KG1 (cell line): ENCODE measurements at places on chromosomes 13 and 19.

DNA sequence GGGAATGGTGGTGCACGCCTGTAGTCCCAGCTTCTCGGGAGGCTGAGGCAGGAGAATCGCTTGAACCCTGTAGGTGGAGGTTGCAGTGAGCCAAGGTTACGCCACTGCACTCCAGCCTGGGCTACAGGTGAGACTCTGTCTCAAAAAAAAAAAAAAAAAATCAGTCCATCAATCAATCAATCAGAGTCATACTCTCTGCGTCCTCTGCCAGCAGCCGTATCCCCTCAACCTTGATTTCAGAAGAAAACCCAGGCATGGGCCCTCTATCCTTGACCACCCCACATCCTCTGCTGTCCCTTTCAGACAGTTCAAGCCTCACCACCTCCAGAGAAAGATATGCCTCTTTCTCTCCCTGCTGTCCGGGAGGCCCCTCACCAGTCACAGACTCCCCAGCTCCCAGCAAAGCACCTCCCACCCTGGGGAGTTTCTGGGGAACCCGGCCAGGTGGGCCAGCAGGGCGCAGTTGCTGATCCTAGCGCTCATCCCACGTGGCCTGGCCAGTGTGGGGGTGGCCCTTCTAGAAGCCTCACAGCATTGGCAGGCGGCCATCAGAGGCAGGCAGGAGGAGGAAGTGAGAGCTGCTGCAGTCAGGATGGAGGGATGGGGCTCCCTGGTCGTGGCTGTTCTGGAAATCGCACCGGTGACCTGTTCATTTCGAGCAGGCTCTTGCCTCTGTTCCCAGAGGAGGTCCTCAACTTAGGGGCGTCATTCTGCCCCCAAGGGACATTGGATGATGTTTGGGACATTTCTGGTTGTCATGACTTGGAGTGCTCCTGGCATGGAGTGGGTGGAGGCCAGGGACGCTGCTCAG, 10.2 kb upstream of the JSRP1 start:
- DNase-seq, result peak; percentile 24

DNA sequence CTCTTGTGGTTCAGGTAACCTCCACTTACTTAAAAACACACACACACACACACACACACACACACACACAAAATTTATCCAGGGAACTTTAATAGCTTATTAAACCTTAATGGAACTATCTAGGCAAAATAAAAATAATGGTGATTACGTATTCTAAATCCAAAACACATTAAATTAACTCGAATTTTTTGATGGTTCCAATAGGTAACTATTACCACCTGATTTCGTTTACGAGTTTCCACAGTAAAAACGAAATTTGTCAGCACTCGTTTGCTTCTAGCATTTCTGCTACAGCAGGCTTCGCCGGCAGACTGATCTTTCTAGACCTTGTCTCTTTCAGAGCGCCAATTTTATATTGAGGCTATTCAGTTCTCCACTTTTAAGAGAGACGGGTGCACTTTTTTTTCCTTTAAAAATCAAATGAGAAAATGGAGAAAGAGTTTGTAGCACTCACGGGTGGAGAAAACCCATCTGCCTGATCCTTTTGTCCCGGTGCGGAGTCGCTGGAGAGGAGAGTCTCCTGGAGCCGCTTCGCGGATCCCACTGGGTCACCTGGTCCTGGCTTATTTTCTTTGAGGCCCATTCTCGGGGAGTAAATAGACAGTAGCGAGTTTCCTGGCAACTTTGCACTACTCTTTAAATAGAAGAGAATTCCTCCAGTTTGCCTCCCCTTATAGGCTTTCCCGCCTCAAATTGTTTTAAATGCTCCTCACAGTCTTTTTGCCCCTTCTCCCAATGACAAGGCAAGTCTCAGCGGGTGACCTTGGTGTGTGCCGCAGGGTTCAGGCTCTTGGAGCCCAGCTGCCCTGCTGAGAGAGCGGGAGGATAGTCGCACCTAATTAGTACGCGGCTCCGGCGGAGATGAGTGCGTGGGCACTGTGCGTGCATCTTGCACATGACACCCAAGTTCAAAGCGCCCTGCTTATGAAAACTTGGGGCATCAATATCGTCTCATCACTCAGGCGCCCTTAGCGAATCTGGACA, 117.0 kb downstream of the KCNRG start:
- DNase-seq, result no peak

- no peak for DNase-seq
Observed at GRCh38 chr13:20691616-20692015, 11.9 kb upstream of the IL17D start.

- DNase-seq, result no peak
Observed at GRCh38 chr13:23159760-23160637, 20.8 kb upstream of the SGCG start.

DNA sequence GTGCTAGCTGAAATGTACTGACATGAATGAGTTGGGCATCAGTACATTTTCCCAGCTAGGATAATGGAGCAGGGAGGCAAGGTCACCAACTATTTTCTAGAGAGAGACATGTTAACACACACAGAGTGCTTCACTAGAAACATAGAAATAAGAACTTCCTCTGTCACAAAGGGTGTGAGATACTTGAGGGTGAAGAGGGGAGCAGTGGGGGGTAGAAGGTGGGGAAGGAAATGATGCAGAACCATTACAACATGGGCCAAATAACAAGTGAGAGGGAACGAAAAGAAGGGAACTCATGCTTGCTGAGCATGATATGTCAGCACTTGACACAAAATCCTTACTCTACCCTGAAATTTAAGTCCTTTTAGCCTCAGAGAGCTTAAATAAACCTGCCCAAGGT, 87.8 kb upstream of the RFC3 start:
- no peak for DNase-seq

DNA sequence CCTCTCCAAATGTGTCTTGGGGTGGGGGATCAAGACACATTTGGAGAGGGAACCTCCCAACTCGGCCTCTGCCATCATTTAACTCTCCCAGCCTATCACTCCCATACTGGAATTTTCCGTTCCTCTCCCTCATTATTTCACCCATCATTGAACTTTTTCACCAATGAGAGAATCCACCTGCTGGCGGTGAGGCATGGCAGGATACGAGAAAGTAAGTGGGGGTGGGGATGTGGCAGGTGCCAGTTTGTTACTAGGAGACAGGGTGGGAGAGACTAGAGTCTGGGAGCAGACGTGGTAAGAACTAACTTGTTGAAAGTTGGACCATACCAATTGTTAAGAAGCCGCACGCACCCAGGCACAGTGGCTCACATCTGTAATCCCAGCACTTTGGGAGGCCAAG, 6.9 kb downstream of the GIPR start:
- no peak for DNase-seq

DNA sequence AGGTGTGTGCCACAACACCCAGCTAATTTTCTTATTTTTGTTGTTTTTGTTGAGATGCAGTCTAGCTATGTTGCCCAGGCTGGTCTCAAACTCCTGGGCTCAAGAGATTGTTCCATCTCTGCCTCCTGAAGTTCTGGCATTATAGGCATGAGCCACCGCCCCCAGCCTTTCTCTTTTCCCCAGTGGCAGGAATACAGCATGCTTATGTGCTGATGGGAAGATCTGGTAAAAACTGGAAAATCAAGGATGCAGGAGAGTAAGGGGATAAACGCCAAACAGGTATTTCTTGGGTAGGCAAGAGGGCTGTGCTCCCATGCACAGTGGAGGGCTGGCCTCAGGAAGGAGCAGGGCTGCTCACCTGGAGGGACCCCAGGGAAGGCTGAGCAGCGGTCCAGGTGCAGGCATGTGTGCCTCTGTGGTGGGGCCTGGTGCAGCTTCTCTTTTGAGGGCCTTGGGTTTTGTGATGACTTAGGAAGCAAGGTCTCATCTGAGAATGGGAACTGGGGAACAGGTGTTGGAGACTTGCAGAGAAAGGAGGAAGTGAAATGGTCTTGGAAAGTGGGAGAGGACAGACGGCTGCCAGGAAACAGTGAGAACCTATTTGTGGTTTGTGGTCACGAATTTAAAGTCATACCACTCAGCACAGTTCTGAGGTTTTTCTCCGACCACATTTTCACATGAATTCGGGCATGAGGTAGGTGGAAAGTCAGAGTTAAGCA, 106.5 kb downstream of the TEX26 start:
- peak; percentile 28 for DNase-seq

GRCh38 chr13:33994198-33994597, 176.2 kb downstream of the RFC3 start:
- DNase-seq, result no peak

GRCh38 chr13:102466610-102467190, 64.9 kb upstream of the FGF14 start:
- no peak for DNase-seq

- DNase-seq, result no peak
Observed at GRCh38 chr13:47399599-47399998, 502.7 kb upstream of the HTR2A start.

DNA sequence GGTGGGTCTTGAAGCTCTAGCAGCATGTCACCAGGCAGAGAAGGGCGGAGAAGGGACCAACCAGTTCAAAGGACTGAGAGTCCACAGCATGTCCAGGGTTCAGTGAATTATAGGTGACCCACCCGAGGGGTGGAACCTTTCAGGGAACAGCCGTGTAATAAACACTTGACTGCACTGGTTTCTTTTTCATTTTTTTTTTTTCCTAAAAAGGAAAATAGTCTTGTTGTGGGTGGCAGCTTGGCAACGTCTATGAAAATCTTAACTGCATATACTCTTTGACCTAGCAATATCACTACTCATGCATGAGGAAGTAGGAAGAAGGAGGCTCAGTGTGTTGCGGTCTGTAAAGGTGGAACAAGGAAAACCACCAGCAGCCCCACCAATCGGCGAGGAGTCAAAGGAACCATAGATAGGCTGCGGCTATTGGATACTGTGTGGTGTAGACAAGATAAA, 13.0 kb upstream of the MYH14 start:
- DNase-seq, result no peak

GRCh38 chr19:49687150-49687549, 2.2 kb upstream of the ADM5 start:
- DNase-seq, result no peak

- no peak for DNase-seq
Observed at GRCh38 chr13:93338030-93338429, 111.4 kb downstream of the GPC6 start.

DNA sequence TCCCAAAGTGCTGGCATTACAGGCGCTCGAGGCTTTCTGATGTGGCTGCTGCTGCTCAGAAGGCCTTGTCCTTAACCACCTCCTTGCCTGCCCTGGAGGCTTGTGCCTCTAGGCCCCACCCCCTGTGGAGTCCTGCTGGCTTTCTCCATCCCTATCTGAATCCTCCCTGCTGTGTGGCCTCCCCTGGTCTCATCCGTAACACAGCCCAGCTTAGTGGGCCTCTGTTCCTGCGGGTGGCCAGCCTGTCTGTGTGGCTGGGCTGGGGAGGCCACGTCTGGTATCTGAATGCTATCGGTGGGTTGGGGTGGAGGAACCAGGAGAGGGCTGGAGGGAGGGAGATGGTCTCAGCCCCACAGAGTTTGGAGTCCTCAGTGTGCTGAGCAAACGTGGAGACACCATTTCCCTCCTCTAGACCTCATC, 4.7 kb downstream of the RPL28 start:
- DNase-seq, result no peak

- DNase-seq, result no peak
Observed at GRCh38 chr13:80166352-80166751, 174.6 kb downstream of the SPRY2 start.

GRCh38 chr13:106597186-106597585, 29.2 kb upstream of the ARGLU1 start:
- no peak for DNase-seq

DNA sequence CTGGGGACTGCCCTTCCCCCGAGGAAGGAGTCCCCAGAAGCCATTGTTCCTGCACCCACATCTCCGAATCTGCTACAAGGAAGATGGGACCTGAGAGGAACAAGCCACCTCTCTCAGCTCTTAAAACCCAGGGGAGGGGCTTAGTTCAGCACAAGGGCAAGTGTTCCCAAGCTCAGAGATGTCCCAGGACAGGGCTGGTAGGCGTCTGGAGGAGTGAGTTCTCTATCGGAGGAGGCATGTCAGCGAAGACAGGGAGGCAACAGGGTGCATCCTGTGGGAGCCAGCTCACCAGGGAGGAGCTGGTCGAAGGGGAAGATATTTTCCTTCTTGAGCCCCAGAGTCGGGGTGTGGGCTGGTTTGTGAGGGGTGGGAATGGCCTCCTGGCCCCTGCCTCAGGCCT, 54.8 kb downstream of the CELF5 start:
- no peak for DNase-seq

- DNase-seq, result no peak
Observed at GRCh38 chr19:39032063-39032918, at the start of gene FBXO27. FBXO27 (minus strand) TSS chr19:39032549; CDS start chr19:39032227, 322 bp downstream.

DNA sequence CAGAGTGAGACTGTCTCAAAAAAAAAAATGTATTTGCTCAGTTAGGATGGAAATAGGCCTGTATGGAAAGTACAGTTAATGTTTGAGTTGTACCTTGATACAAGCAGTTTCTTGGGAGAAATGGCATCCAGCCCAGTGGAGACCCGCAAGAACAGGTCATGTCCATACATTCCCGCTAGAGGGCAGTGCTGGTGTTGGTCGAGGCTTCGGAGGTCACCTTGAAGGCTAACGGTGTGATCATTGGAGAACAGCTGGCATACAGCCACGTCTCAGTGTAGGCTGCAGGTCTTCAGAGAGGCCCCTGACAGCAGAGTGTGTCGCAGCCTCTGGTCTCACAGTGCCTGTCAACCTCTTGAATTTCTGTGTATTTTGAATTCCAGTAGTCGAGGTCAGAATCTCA, 7.5 kb downstream of the ZNF610 start:
- DNase-seq, result peak; percentile 18

- no peak for DNase-seq
Observed at GRCh38 chr19:54035215-54036178, 28.2 kb downstream of the VSTM1 start.

DNA sequence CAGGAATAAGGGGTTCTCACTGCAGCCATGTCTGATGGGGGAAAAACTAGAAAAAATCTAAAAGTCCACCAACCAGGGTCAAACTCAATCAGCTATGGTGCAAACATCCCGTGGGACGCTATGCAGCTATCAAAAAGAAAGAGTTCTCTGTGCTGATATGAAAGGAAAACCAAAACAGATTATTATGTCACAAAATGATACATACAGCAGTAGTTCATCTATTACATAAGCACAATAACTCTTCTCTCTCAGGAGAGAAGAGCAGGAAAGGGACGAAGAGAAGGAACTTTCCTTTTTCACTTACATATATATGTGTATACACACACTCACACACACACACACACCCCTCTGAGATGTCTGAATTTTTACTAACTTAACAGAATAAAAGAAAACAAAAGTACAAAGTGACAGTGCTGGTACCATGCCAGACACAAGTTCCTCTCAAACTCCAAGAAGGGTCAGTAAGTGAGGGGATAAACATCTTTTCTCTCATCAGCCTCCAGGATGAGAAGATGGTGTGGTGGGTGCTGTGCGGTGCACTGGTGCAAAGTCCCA, 2.9 kb upstream of the FKRP start:
- no peak for DNase-seq

DNA sequence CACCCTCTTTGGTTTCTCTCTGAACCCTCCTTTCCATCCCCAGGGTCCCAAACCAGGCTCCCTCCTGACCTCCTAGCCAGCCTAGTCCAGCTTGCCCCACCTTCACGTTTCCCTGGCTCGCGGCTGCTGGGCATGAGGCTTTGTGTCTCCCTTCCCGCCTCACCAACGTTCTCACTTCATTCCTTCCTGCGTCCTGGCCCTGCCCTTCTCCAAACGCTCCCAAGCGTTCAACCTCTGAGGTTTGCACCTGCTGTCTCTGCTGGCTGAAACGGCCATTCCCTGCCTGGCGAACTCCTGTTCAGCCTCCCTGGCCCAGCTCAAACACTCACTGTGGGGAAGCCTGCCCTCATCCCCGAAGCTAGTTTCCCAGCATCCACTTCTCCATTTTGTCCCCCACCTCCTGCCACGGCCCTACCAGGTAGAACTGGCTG, 12.4 kb downstream of the EPS8L1 start:
- no peak for DNase-seq
